Gastroesophageal sphincter (tissue), 4 donors: ENCODE measurements at places on chromosomes 16 and 17. TPM values are rescaled to one million over a fixed set of nuclear protein-coding genes. Genes with fewer than 3 reads are reported as not detected.

KRTAP4-6 gene
- total RNA-seq: not detected

ALOX15B gene
- 5.6 TPM for total RNA-seq

FOXL1 gene
- total RNA-seq: 0.81 TPM

TRIM37 gene
- 29.0 TPM for total RNA-seq

KRTAP4-2 gene
- total RNA-seq: not detected

TEX14 gene
- 0.13 TPM for total RNA-seq

ASPA gene
- total RNA-seq: 3.4 TPM

C16orf92 gene
- not detected for total RNA-seq

TEKT5 gene
- total RNA-seq: not detected

TBC1D3E gene
- total RNA-seq: not detected

KRT222 gene
- 0.94 TPM for total RNA-seq

GAS2L2 gene
- total RNA-seq: not detected

GFAP gene
- 0.77 TPM for total RNA-seq

CCP110 gene
- total RNA-seq: 18.8 TPM

LITAFD gene
- total RNA-seq: not detected

KCNH4 gene
- total RNA-seq: 0.16 TPM

HBA2 gene
- 57.7 TPM for total RNA-seq

OR1G1 gene
- total RNA-seq: not detected

KIF18B gene
- 0.27 TPM for total RNA-seq

LGALS9 gene
- total RNA-seq: 18.6 TPM

CCDC200 gene
- total RNA-seq: not detected

CTRB2 gene
- total RNA-seq: not detected

CTRL gene
- total RNA-seq: 1.2 TPM

CLEC19A gene
- total RNA-seq: not detected

TTYH2 gene
- total RNA-seq: 6.1 TPM

NME2 gene
- 410 TPM for total RNA-seq

KRT17 gene
- 18.5 TPM for total RNA-seq

DEXI gene
- 108 TPM for total RNA-seq

NLRC3 gene
- 5.8 TPM for total RNA-seq

CD68 gene
- total RNA-seq: 83.1 TPM

MYH8 gene
- not detected for total RNA-seq

KRT39 gene
- not detected for total RNA-seq

RPRML gene
- total RNA-seq: 1.1 TPM

ASPHD1 gene
- not detected for total RNA-seq

CCDC144A gene
- 0.67 TPM for total RNA-seq

CTRB1 gene
- not detected for total RNA-seq
